Activated T-cell treated with anti-CD3 and anti-CD28 coated beads for 4 hours (primary cell): ENCODE measurements at places on chromosomes 11 and 22.

DNA sequence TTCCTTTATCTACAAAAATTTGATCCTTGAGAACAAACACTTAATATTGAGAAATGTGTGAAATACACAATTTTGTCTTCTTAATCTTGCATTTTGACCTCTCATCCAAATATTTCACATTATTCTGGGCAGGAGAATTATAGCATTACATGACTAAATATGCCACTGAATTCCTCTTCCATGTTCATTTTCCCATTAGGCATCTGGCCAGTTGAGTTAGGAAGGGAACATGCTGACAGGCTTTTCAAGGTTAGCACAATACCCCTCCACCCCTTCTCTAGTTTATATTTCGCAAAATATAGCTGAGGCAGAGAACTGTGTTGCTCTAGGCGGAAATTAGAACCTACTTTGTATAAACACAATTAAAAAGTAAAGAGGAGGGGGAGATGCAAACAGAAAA lies 271.7 kb upstream of the ZC3H12C start:
- DNase-seq, result no peak

- no peak for DNase-seq
Observed at GRCh38 chr11:27930946-27931345, 177.0 kb downstream of the KIF18A start.

DNA sequence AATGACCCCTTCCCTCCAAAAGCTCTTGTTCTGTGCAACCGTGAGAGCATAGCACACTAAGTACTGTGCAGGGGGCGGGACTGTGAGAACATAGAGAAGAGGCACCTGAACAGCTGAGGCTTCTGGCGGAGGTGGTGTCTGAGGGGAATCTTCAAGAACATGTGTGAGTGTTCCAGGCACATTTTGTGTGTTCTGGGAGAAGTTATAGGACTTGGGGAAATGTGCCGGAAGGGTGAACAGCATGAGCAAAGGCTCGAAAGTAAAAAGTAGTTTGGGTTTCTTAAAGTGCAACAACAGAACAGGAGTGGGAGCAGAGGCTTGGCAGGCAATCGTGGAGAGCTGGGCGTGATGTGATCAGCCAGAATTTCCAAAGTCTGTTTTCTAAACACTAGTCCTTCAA lies 12.4 kb upstream of the SYN3 start:
- DNase-seq, result no peak

- no peak for DNase-seq
Observed at GRCh38 chr11:1293619-1294015, 15.8 kb downstream of the TOLLIP start.

GRCh38 chr11:117058761-117059261 lies 39.4 kb downstream of the SIK3 start:
- no peak for DNase-seq

- no peak for DNase-seq
Observed at GRCh38 chr11:80929031-80929805, 1488.4 kb upstream of the TENM4 start.

DNA sequence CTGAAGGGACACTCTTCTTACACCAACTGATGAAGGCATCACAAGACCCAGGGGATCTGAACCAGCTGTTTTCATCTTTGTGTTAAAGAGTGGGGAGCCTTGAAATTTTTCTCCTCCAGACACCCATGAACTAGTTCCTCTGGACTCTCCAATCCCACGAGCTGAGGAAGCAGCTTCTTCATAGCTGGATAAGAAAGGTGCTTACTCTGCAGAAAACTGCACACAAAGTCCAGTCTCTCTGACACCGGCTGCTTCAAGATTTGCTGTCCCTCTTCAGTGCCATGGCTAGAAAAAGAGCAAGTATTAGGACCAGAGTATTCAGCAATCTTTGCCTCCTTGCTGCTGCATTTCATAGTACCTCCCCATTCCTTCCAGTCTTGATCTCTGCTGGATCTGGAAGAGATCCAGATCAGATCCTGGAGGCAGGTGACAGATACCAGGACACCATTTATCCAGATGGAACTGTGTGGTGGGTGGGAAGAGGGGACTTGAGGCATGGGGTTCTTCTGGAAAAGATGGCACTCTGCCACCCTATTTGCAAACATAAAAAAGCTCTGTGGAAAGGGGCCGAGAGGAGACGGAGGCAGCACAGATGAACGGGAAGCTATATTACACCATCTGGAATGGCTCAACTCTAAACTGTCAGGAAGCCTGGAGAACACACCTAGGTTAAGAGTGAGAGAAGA lies 25.5 kb downstream of the IL18BP start:
- DNase-seq, result no peak

DNA sequence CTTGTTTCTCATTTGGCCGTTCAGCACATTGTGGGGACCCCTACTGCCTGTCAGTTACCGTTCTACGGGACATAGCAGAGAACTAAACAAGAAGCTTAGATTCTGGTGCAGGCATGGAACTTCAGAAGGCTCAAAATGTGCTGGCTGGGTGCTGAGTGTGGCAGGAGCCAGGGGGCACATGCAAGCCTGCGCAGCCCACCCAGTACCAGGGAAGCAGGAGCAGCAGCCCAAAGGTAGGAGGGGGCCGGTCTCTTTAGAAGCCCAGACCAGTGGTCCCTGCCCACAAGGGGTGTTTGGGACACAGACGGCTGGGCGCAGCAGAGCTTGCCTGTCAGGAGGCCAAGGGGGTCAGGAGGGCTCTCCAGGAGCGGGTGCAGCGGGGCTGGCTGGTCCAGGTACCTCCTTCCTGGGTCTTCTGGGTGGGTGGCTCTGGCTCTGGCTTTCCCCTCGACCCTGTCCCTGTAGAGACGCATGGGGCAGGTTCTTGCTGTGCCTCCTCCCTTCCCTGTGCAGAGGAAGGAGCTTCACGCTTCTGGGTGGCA lies 2.2 kb downstream of the PTDSS2 start:
- DNase-seq, result no peak

DNA sequence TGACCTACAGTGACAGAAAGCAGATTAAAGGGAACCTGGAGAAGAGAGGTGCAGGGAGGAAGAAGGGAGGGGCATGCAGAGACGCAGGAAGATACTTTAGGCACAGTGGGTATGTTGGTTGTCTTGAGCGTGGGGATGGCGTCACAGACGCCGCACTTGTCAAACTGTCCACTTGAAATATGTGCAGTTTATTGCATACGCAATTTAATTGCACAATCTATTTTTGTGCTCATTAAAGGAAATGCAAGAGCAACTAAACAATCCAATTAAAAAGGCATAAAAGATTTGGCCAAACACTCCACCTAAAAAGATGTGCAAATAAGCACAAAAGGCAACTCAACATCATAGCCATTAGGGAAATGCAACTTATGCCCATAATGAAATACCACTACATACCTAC lies 16.8 kb downstream of the GNB1L start:
- DNase-seq, result no peak

- DNase-seq, result no peak
Observed at GRCh38 chr11:3052567-3052966, 4.7 kb downstream of the CARS1 start.

GRCh38 chr22:36010882-36011281 lies 17.7 kb downstream of the RBFOX2 start:
- no peak for DNase-seq
